ENCODE measurements at places on chromosomes 4 and X. TPM values are rescaled to one million over a fixed set of nuclear protein-coding genes. Genes with fewer than 3 reads are reported as not detected.

Gene CITED1
- 26.8 TPM for total RNA-seq

Gene TMEM31
- 0.18 TPM for total RNA-seq

DNA sequence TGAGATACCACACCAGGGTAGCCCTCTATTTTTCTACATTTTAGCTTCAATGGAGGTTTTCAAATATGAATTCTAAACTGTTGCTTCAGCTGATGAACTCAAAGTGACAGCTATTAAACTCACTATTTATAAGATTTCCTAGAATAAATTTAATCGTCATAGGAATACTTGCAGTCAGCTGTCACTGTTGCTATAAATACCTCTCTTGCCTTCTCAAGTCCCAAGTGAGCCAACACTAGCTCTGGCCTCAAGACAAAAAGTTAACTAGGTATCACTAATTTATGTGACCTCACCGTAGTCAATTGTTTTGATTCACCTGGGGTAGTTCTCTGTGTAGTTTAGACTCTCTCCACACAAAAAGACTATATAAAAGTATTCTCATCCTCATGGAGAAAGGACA is 34.3 kb upstream of the PROM1 start:
- H3K4me3 ChIP-seq: no peak overlapping the region
- no peaks in the 10 kb centered on the region for H3K27me3 ChIP-seq
- no peaks in the 10 kb centered on the region for H3K36me3 ChIP-seq
- peaks cover 45% of the 10 kb centered on the region for H3K4me1 ChIP-seq
- DNase-seq: peak; percentile 62

Gene MAGEA12
- total RNA-seq: not detected

Gene SORCS2
- 9.1 TPM for total RNA-seq

GRCh38 chrX:23786268-23786815 is 3.4 kb downstream of the SAT1 start:
- DNase-seq: no peak
- no peak overlapping the region for H3K4me3 ChIP-seq
- H3K27ac ChIP-seq: no peak overlapping the region
- H3K4me1 ChIP-seq: peaks cover 3% of the 10 kb centered on the region
- H3K36me3 ChIP-seq: no peaks in the 10 kb centered on the region
- H3K27me3 ChIP-seq: peaks cover 11% of the 10 kb centered on the region

GRCh38 chr4:152117520-152117919 is 356.7 kb upstream of the GATB start:
- no peak overlapping the region for H3K27ac ChIP-seq
- H3K4me3 ChIP-seq: no peak overlapping the region
- H3K36me3 ChIP-seq: no peaks in the 10 kb centered on the region
- no peaks in the 10 kb centered on the region for H3K27me3 ChIP-seq

DNA sequence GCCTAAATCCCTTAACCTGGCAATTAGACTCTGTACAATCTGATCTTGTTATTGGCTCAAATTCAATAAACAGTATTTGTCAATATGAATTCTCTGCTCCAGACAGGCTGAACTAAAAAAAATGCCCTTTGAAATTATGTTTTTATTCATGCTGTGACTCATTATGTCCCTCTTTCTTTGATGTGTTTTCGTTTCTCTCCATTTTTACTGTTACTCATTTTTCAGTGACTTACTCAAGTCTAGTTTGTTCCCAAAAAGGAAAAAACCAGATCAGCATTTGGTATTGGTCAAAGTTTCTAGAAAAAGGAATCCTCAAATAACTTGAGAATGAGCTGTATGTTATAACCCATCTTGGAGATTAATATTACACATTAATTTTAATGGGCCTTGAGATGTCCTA is 40.4 kb downstream of the UNC5C start:
- no peak overlapping the region for H3K4me3 ChIP-seq
- no peak for DNase-seq
- no peak overlapping the region for H3K27ac ChIP-seq

Gene GUCY1A1
- total RNA-seq: 16.4 TPM

DNA sequence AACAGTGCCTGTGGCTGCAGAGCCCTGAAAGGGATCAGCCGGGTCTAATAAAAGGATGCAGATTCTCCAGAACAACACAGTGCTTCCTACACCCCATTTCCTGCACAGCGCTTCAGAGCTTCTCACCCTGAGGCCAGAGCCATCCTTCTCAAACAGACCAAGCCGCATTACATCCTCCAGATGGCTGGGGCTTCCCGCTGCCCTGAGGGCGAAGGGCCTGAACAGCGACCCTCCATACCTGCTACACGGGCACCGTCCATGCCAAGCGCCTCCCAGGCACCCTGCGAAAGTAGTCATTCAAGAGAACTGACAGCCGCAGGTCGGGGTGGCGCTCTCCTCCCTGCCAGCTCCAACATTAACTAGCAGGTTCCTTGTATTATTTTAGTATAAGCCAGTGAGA is 36.5 kb downstream of the ACOX3 start:
- H3K36me3 ChIP-seq: peaks cover 60% of the 10 kb centered on the region
- no peak for DNase-seq
- peaks cover 28% of the 10 kb centered on the region for H3K4me1 ChIP-seq
- no peaks in the 10 kb centered on the region for H3K27me3 ChIP-seq
- no peak overlapping the region for H3K27ac ChIP-seq
- no peak overlapping the region for H3K4me3 ChIP-seq

Gene PPEF2
- total RNA-seq: 0.04 TPM

- H3K36me3 ChIP-seq: no peaks in the 10 kb centered on the region
- DNase-seq: no peak
- no peaks in the 10 kb centered on the region for H3K27me3 ChIP-seq
- no peak overlapping the region for H3K4me3 ChIP-seq
- no peaks in the 10 kb centered on the region for H3K4me1 ChIP-seq
These were observed 53.9 kb upstream of the SORBS2 start for GRCh38 chr4:185865901-185866328.

DNA sequence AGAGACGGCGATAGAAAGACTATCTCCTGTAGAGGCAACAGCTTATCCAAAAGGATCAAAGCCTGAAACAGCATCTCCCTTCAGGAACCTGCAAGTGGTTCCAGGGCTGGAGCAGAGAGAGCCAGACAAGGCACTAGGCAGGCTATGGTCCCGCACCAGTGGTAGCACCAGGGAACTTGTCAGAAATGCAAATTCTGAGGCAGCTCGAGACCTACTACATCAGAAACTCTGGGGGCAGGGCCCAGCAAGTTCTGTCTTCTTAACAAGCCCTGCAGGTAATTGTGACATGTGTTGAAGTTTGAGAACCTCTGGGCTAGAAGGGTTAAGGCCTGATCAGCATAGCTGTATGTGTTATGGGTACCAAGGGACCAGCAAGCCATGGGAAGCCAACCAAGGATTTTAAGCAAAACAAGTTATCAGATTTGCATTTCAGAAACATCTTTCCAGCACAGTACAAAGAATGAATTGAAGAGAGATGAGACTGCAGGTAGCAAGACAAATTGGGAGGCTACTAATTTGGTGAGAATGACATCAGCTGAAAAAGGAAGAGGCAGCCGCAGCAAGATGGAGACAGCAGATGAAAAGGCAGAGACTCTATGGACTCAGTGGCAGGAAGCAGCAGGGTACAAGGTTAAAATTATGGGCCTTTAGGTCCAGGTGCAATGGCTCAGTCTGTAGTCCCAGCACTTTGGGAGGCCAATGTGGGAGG is 139.7 kb downstream of the TSPAN5 start:
- no peaks in the 10 kb centered on the region for H3K27me3 ChIP-seq
- peaks cover 27% of the 10 kb centered on the region for H3K4me1 ChIP-seq
- no peaks in the 10 kb centered on the region for H3K36me3 ChIP-seq
- DNase-seq: no peak

Gene BTC
- 7.1 TPM for total RNA-seq

DNA sequence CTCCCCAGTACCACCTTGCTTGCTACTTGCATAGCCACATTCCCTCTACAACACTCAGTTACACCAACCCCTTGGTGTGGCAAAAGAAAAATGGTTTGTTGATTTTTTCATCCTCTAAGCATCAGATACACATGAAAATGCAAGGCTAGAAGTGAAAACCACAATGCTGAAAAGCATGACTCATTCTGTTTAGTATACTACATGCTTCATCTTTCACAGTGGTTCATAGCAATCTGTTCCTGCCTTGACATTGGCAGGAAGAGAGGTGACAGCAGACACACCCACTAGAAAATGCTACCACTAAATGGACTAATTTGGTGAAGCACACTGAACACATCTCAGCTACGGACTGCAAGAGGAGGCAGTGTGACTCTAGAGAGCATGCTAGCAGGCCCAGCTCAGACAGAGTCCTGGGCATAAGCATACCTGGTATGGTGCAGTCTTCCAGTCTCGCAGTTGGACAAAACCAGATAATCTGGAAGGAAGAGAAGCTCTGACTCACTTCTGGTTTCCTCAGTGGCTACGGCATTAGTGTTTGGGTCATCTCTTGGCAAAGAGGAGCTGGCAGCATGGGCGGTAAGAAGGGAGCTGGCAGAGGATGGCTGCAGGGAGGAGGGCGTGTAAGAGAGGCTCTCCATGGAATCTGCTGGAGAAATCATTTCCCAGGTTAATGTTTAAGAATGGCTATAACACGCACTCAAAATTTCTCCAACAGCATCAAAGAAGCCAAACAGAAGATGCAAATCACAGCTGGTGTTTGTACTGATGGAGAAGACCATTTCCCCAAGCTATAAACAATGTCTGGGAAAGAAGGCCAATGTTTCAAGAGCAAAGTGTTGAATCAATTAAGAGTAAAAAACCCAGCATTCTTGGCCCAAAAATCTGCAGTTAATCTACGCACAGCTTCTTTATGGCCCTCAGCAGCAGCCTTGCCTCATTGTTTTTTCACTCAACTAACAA is 37.8 kb downstream of the GAB3 start:
- DNase-seq: peak; percentile 89
- H3K27me3 ChIP-seq: no peaks in the 10 kb centered on the region
- no peak overlapping the region for H3K4me3 ChIP-seq
- peak overlapping the region; percentile 6 for H3K27ac ChIP-seq
- H3K4me1 ChIP-seq: peaks cover 3% of the 10 kb centered on the region

DNA sequence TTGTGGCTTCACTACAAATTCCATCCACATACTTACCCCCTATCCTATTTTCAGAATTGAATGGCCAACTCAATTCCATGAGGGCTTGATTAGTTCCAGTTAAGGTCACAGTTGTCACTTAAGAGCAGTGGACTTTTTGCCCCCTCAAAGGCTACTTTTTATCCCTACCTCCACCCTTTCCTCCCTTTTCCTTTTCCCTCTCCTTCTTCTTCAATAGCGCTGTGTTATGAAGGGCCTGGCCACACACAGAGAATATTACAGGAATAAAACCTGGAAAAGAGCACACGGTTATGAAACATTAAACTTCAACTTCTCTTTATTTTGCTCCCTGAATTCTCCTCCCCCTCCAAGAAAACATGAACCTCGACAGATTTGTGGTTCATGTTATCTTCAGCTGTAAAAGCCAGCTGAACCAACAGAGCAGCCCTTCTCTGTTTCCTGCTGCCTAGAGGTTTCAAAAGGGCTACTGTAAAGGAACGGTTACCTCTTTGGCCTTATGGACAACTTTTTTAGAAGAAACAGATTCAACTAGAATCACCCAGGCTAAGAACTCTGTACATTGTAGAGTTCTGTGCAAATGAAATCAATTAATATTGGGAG is 87.0 kb upstream of the RPL34 start:
- no peaks in the 10 kb centered on the region for H3K27me3 ChIP-seq
- no peaks in the 10 kb centered on the region for H3K4me1 ChIP-seq
- no peak overlapping the region for H3K27ac ChIP-seq
- H3K36me3 ChIP-seq: no peaks in the 10 kb centered on the region
- H3K4me3 ChIP-seq: no peak overlapping the region

DNA sequence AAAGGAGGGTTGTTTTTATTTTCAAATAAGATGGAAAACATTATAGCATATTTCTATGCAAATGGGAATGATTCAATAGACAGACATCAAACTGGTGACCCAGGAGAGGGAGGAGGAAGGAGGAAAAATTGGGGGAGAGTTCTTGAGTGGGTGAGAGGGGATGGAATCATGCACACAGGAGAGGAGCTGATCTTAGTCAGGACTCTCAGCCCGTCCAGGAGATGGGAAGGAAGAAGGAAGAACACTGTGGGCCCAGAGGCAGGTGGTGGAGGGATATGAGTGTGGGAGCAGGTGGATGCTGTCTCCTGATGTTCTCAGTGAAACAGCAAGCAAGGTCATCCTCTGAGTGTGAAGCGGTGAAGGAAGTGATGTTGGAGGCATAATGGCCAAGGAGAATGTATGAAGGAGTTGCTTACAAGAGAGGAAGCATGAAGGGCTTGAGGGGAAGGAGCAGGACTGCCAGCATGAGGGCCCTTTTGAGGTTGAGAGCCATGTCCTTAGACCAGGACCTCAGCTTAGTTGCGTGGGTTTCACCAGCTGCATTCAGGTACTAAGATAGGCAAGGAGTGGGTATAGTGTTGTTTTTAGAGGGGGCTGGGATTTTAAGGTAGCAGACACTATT is 161.7 kb upstream of the NAP1L5 start:
- no peaks in the 10 kb centered on the region for H3K36me3 ChIP-seq
- no peak for DNase-seq
- H3K27me3 ChIP-seq: no peaks in the 10 kb centered on the region
- no peak overlapping the region for H3K4me3 ChIP-seq

GRCh38 chr4:87531621-87532020 is 2.4 kb upstream of the SPARCL1 start:
- DNase-seq: peak; percentile 45
- no peak overlapping the region for H3K4me3 ChIP-seq
- H3K27ac ChIP-seq: peak overlapping the region; percentile 48
- H3K4me1 ChIP-seq: peaks cover 14% of the 10 kb centered on the region
- H3K27me3 ChIP-seq: no peaks in the 10 kb centered on the region

DNA sequence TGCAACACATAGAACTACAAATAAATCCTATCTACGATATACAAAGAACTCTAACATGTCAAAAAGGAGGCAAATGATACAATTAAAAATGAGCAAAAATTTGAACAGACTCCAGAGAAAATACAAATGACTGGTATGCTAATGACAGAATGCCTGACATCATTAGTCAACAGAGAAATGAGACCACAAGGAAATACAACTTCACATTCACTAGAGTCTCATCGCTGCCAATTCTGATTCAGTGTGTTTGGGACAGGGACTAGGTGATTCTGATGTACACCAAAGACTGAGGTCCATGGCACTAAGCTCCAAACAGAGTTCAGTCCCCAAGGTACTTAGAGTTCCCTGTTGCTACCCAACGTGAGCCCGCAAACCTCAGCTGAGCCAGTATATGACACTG is 23.4 kb downstream of the SLC2A9 start:
- no peaks in the 10 kb centered on the region for H3K27me3 ChIP-seq
- peaks cover 3% of the 10 kb centered on the region for H3K4me1 ChIP-seq
- H3K36me3 ChIP-seq: no peaks in the 10 kb centered on the region
- H3K27ac ChIP-seq: no peak overlapping the region
- no peak for DNase-seq

- H3K4me3 ChIP-seq: no peak overlapping the region
- no peak for DNase-seq
- H3K36me3 ChIP-seq: no peaks in the 10 kb centered on the region
- H3K27ac ChIP-seq: no peak overlapping the region
- H3K27me3 ChIP-seq: no peaks in the 10 kb centered on the region
These were observed 1305.2 kb downstream of the ARAP2 start for GRCh38 chr4:34939073-34939472.

- no peak overlapping the region for H3K4me3 ChIP-seq
- peaks cover 24% of the 10 kb centered on the region for H3K36me3 ChIP-seq
- no peak overlapping the region for H3K27ac ChIP-seq
- peak; percentile 31 for DNase-seq
- peaks cover 25% of the 10 kb centered on the region for H3K4me1 ChIP-seq
- H3K27me3 ChIP-seq: no peaks in the 10 kb centered on the region
These were observed 2.6 kb downstream of the FAM114A1 start for GRCh38 chr4:38870098-38870808.

Gene SPACA5
- total RNA-seq: not detected

Gene CT45A5
- total RNA-seq: 0.09 TPM

- no peak overlapping the region for H3K27ac ChIP-seq
- no peak overlapping the region for H3K4me3 ChIP-seq
- H3K36me3 ChIP-seq: no peaks in the 10 kb centered on the region
- H3K4me1 ChIP-seq: peaks cover 10% of the 10 kb centered on the region
These were observed 24.7 kb upstream of the SOD3 start for GRCh38 chr4:24770667-24771066.

Gene APELA
- total RNA-seq: 0.04 TPM

All from muscle of leg (tissue), 16 donors.